Lower lobe of right lung (tissue), 2 donors: ENCODE measurements at places on chromosomes 3 and 15.

DNA sequence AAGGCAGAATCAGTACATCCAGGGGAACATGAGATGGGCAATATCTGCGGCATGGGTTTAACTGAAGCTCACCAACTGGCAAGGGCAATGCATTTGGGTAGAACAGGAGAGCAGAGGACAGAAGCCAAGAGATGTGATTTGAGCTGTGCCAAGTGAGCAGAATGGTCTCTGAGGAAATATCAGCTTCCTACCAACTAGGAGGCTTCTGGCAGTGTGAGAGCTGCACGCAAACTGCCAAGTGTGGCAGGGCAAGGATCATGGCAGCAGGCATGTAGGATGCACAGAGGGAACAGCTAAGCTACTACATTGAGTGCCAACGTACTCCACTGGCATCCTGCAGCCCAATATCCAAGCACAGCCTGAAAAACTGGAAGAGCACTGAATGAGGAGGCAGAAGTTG, 1036.5 kb downstream of the TUSC7 start:
- DNase-seq = no peak

DNA sequence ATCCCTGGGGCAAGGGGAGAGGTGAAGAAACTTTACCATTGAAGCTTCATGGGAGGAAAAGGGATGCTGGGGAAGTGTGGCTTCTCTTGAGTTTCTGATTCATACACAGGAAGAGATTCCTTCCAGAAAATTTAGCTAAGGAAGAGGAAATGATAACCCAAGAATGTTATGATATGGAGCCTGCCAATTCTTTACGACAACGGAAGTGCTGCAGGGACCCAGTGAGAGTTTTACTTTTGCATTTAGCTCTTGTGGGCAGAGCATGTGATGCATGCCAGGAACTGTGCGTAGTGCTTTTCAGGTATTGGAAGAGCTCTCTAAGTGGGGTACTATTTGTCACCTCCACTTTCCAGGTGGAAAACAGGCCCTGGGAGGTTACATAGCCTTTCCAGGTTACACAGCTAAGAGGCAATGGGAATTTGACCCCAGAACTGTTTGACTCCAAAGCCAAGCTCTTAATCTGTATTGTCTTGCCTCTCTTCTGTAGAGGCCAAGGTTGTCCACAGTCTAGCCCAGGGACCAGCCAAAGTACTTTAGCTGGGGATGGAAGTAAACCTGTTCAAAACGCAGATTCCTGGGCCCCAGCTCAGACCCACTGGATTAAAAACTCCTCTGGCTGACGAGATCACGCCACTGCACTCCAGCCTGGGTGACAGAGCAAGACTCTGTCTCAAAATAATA, 23.0 kb downstream of the CMTM7 start:
- DNase-seq = no peak

- DNase-seq = no peak
Observed at GRCh38 chr3:27507515-27508266, 23.5 kb upstream of the SLC4A7 start.

DNA sequence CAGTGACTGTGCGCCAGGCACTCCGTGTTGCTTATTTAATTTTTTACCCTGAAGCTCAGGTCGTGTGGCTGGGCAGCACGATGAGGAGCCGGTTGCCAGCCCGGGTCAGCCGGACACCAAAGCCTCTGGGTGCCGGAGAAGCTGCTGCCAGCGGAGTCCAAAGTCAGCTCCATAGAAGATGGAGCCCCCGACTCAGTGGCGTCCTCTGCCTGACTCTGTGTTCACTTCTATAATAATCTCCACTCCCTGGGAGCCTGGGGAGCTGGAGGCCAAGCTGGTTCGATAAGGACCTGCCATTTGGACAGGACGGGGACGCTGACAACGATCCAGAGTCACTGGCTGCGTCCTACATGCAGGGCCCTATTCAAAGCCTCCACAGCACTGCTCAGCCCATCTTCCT, 78.6 kb downstream of the VGLL4 start:
- no peak for DNase-seq

GRCh38 chr15:69390575-69390974, 23.6 kb upstream of the KIF23 start:
- no peak for DNase-seq

- no peak for DNase-seq
Observed at GRCh38 chr3:129608087-129608935, 1.8 kb upstream of the PLXND1 start.

DNA sequence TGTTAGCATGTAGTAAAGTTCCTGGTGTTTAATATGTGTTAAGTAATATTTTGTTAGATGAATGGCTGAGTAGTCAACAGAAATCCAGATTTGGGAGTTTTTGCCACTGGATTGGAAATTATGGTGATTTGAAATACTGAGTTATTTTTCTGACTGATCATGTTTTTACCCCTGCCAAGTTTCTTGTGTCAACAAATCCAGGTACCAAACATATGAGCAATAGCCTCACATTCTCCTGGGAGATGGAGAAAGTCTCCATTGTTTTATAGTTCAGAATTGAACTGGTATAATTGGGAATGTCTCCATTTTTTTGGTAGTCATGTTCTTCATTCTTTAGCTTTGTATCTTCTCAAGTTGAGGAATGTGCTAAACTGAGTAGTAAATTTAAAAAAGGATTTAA, 767.2 kb upstream of the LMCD1 start:
- no peak for DNase-seq

GRCh38 chr3:23685541-23686258, 120.1 kb upstream of the UBE2E1 start:
- DNase-seq = no peak

- no peak for DNase-seq
Observed at GRCh38 chr3:179651687-179652446, 973 bp upstream of the USP13 start.

DNA sequence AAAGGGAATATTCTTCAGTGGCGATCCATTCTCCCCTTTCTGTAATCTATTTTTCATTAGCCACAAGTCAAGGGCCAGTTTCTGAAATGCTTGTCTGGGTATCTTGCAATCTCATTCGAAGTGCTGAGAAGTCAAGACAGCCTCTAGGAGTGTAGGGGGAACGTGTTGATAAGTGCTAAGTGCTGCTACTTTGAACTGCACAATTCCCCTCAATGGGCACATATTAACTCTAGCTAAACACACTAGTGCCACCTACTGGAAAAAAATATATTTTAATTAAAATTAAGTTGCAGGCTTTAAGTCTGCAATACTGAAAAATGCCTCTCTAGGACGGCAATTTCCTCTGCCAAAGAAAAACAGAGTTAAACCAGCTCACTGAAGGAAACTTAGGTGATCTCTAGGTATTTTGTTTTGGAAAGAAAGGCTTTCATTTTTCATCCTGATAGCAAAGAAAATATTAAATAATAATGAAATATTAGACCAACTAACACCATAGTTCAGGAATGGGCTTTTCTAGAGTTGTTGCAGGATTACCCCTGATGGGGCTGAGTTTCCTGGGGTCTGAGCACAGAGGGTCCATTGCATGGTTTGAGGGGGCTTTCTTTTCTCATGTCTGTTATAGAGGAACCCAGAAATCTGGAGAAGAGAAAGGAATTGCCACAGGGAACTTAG, 181.9 kb upstream of the KBTBD8 start:
- no peak for DNase-seq

- no peak for DNase-seq
Observed at GRCh38 chr15:36671017-36671416, 91.6 kb downstream of the CDIN1 start.

- DNase-seq = peak; percentile 73
Observed at GRCh38 chr15:80849308-80849707, 70.1 kb downstream of the CEMIP start.

DNA sequence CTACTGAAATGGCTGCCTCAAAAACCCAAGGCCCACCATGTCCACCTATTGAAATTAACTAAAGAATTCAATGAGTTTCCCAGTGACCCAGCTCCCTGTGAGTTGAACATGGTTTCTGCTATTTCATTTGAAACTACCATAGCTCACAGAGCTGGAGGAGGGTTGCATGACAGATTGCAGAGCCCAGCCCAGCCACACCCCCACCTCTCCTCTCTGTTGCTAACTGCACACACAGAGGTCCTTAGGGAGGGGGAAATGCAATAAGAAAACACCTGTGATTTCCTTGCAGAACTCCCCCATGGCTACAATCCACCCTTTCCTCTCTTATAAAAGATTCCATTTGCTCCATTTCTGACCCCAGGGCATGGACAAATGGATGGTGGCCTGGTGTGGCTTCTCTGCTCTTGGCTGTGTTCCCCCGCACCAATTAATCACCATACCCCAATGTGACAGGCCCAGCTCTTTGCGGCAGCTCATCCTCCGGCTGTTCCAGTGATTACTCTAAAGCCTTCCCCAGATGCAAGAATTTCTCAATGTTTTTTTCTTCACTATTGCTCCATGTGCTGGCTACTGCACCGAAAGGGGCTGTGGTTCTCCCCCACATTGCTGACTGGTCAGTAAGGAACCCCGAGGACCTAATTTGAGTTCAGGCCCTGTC, 208.4 kb upstream of the KBTBD8 start:
- DNase-seq = no peak

GRCh38 chr3:167780214-167780883, 44.8 kb downstream of the SERPINI1 start:
- no peak for DNase-seq

GRCh38 chr3:77348244-77348855, 308.5 kb downstream of the ROBO2 start:
- no peak for DNase-seq

DNA sequence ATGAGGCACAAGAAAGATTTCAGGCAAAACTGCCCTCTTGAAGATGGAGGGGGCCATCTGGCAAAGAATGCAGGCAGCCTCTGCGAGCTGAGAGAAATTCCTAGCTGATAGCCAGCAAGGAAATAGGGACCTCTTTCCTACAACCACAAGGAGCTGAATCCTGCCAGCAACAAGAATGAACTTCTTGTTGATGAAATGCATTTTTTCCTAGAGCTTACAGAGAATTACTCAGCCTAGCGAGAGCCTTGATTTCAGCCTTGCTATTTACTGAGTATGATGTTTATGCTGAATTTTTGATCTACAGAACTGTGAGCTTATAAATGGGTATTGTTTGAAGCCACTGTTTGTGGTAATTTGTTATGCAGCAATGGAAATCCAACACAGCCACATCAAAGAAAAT, 148.5 kb upstream of the NAALADL2 start:
- DNase-seq = no peak

- DNase-seq = no peak
Observed at GRCh38 chr3:45895686-45896468, 9.5 kb downstream of the CCR9 start.

- DNase-seq = no peak
Observed at GRCh38 chr3:108292905-108293328, 3.4 kb upstream of the HHLA2 start.

DNA sequence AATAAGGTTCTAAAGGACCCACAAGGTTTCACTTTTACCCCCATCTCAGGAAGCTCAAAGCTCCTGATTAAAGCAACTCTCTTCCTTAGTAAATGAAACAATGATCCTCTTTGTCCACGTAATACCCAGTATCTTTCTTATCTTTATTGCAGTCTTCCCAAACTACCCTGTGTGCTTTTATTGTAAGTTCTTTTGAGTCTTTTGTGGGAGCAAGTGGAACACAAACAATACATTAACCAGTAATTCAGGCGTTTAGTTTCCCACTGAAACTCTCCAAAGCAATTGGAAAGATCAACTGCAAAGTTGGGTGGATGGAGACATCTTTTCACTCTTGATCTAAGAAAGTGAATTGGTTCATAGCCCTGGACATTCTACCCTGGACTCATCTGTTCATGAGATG, 240.0 kb downstream of the ZNF621 start:
- no peak for DNase-seq

- DNase-seq = no peak
Observed at GRCh38 chr3:72440491-72440890, 407.8 kb downstream of the SHQ1 start.

DNA sequence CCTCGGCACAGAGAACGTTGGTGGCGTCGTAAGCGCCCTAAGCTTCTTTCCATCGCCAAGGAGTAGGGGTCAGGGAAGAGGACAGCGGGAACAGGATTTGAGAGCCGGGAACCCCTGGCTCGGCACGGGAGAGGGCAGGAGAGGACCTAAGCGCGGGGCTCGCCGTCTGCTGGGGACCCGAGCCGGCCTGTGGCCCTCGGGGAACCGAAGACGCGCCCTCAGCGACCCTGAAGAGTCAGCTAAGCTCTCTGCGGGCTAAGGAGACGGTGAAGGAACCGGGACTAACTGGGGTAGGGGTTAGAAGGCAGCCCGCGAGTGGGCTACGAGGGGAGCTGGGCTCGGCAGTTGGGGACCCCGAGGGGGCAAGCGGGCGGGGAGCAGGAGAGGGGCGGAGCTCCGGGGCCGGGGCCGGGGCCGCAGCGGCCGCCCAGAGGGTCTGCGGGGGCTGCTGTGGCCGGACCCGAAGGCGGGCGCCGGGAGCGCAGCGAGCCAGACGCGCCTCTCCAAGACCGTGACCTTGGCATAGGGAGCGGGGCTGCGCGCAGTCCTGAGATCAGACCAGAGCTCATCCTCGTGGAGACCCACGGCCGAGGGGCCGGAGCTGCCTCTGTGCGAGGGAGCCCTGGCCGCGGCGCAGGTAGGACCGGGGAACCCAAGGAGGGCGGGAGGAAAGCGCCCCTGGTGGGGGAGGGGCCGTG, 574 bp downstream of the CASR start:
- no peak for DNase-seq

- DNase-seq = no peak
Observed at GRCh38 chr15:52251144-52251860, 44.3 kb downstream of the MYO5C start.

DNA sequence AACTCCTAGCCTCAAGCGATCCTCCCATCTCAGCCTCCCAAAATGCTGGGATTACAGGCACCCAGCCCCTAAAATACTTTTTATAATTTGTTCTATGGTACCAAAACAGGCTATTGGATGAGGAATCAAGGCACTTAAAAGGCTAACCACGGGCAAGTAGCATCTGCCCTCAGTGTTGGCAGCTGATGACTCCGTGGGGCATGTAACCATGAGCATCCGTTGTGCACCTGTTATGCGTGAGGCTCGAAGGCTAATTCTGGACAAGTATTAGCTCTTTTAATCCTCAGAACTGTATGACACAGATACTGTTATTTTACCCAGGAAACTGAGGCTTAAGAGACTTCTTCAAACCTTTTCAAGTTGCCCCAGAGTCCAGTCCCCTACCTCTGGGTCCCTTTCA, 10.2 kb downstream of the WDR73 start:
- no peak for DNase-seq

GRCh38 chr15:40844696-40845030, 815 bp downstream of the SPINT1 start:
- peak; percentile 73 for DNase-seq

GRCh38 chr15:87047203-87047965, 967.7 kb downstream of the AGBL1 start:
- no peak for DNase-seq

GRCh38 chr15:57751177-57751800, 44.8 kb downstream of the POLR2M start:
- no peak for DNase-seq

- no peak for DNase-seq
Observed at GRCh38 chr15:48317221-48317620, 14.0 kb upstream of the DUT start.

DNA sequence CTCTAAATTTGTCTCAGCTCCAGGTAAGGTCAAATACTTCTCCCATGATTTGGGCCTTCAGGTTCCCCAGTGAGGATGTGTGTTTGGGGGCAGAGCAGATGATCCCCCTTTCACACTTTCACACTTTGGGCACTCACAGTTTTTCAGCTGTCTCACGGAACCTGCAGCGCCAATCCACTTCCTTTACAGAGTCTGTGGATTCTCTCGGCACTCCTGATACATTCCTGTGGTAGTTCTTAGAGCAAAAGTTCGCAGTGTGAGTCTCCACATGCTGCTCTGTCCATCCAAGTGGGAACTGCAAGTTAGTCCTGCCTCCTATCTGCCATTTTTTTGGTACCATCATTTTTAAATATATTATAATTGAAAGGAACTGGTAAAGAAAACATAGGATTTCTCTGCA, 20.2 kb upstream of the CPOX start:
- DNase-seq = no peak
